EH (cell line): ENCODE measurements at places on chromosomes 1 and 21.

GRCh38 chr1:183872403-183872802 lies 67.5 kb downstream of the RGL1 start:
- DNase-seq, result peak; percentile 11

DNA sequence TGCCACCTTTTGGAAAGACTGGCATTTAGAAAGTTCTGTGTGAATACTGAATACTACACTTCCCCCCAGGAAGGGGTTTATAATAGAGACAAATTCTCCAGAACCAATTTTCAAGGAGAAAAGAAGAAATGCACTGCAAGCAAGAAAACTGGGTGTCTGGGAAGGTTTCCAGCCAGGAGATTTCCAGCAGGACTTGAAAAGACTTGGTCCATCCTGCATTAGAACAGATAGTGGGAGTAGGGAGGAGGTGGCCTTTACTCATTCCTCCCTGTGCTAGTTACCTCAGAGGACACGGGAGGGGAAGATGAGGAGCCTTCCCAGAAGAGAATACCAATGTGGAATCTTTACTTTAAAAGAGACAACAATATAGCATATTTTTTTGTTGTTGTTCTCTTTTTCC lies 52.4 kb downstream of the FAM78B start:
- DNase-seq, result no peak

DNA sequence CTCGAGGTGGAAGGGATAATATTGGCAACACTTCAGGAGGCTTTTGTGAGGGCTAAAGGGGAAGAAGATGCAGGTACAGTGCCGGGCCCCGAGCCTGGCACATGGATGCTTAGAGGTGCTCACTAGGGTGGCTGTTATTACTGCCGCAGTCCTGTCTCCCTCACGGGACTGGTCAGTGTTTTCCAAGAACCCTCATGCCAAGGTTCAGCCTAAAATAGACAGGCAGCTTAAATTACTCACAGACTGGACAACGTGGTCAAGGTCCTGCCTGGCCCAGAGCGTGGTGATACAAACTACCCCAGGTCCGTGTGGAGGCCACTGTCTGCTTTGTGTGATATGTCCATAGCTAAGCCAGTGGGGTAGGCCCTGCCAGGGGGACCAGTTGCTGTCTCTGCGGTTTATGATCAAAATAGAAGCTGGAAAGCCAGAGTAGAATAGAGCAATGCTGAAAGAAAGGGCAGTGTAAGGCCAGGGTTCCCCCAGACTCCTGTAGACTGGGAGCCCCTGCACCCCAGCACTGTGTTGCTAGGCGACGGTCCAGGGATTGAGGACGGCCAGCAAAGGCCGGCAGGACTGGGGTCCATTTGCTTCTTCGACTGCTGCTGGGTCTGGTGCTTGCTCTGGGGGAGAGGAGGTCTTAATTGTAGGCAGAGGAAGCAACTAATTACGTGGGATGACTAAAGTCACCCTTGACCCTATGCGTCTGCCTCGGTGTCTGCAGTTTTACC lies 36.1 kb downstream of the ELAPOR1 start:
- DNase-seq, result no peak

DNA sequence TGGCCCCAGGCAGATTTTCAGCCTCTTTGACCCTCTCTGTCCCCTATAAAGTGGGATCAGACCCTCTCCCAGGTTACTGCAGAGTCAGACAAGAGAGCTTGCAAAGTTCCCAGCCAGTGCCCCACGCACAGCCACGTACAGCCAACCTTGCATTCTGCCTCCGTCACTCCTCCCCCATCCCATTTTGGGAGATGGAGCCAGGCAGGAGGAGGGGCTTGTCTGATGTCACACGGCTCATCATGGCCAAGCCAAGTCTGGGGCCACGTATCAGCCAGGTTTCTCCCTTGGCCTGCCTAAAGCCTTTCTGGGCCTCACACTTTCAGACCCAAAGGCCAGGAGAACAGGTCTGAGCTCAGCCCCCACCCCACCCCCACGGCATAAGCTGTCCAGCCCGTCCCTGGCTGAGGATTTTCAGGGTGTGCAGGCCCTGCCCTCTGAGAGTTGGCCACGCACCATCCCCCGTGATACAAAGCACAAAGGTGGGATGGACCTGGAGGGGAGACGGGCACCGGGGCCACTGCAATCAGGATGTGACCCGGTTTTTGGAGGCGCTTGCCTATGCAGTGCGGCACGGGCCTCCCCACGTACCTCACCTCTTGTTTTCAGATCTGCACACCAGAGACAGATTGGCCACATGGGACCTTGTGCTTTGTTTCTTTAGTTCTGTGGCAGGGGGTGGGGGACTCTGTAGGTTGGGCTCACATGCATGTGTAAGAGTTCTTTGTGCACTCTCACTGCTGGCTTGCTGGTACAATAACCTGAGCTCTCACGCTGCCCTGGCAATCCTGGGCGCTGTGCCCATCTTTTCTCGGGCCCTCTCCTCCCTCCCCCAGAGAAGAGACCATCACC lies 47.6 kb downstream of the TRIM11 start:
- DNase-seq, result no peak

- DNase-seq, result no peak
These were observed 165.5 kb upstream of the DUSP10 start for GRCh38 chr1:221907166-221907932.

DNA sequence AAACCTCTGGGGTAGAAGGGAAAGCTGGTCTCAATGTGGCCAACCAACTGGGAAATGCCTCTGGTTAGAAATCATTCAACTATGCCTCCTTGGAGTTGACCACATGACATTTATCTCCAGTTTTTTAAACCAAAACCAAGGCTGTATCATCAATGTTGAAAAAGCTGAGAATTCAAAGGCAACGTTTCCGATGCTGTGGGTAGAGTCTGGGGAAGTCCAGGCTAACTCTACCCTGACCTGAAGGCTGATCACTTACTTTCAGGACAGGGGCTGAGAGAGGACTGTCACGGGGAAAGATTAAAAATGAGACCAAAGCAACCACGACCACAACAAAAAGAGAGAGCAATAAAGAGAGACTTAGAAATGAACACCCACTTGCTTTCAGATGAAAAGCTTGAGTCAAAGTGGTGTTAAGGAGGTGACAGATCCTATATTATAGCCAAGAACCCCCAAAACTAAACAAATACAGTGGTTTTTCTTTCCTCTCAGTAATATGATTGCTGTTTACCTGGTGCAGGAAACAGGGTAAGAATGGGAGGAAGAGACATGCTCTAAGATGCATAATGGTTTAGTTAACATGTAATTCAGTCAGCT lies 90.8 kb upstream of the TNFSF4 start:
- no peak for DNase-seq

DNA sequence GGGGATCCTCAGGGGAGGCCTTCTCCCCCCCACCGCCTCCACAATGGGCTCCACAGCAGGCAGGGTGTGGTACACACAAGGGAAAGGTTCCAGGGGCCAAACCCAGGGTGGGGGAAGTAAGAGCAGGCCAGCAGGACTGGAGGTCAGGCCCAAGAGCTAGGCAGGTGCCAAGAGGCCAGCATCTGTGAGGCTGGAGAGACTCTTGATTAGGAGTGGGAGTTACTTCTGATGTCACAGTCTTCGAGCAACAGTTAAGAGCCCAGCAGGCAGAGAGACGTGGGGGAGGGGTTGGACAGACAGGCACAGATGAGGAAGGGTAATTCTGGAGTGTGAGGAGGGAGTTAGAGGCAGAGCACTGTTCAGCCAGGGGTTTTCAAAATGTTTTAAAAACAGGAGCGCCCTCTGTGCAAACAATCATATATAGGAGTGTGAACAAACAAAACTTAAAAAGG lies 55.8 kb downstream of the SLC9A1 start:
- DNase-seq, result peak; percentile 75

DNA sequence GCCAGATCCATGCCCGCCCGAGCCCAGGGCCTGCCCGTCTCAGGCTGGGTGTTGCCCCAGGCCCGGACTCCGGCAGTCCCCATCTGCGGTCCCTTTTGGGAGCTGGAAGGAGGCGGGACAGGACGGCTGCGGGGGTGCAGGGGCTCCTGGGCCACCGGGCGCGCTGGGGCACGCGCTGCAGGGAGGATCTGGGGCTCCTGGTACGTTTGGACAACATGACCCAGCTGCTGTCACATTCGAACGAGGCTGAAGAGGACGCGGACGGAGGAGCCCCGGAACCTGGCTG lies 6.6 kb upstream of the CALML6 start:
- no peak for DNase-seq

DNA sequence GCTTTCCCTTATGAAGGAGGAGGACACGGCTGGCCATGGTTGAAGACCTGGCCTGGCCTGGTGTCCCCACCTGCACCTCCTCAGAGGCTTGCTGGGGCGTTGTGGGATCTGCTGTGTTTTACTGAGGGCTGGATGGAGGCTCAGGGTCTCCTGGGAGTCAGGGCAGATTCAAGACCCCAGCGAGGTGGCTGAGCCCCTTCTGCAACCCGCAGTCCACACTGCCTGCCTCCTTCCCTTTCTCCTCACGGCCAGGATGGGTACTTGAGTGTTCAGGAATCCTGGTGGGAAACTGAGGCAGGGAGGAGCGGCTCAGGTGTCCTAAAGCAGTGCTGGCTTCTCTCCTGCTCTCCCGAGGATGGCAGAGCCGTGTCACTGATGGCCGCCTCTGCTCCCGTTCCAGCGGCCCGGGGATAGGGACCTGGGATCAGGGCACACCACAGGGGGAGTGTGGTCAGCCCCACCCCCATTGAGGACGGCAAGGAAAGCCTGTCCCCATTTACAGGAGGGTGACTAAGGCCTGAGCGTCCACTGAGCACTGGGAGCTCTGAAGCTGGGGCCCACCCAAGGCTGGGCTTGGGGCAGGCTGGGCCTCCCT lies 47.5 kb downstream of the TRPM2 start:
- DNase-seq, result no peak

DNA sequence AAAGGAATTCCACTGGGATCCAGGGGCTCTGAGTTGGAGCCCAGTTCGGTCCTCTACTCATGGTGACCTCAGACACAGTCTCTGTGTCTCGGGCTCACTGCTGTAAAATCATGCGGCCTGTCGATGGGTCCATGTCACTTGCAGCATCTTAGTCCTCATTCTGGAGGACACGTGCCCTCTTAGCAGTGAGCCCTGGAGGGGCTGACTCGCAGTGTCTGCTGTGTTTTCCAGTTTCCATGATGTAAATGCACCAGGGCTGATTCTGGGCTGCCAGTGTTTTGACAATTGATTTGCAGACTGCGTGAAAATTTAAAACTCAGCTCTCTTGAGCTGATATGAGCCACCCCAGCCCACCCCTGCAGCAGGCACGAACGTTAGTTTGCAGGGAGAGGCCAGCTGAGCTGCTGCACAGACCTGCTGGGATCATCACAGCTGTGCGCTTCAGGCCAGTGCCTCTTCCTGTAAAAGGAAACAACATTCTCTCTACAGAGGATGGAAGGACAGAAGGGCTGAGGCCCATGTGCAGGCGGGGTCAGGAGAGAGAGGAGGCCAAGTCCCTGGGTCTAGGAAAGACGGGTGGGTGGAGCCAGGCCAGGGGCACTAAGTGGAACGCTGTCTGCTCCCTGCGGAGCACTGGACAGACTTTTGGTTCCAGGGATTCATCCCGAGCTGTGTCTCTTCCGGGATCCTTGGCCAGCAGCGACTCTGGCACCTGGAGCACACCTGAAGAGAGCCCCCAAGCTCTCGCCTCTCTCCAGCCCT lies 42.6 kb downstream of the RSPH1 start:
- no peak for DNase-seq

GRCh38 chr1:1629430-1630190 lies 2.4 kb upstream of the MMP23B start:
- DNase-seq, result no peak

DNA sequence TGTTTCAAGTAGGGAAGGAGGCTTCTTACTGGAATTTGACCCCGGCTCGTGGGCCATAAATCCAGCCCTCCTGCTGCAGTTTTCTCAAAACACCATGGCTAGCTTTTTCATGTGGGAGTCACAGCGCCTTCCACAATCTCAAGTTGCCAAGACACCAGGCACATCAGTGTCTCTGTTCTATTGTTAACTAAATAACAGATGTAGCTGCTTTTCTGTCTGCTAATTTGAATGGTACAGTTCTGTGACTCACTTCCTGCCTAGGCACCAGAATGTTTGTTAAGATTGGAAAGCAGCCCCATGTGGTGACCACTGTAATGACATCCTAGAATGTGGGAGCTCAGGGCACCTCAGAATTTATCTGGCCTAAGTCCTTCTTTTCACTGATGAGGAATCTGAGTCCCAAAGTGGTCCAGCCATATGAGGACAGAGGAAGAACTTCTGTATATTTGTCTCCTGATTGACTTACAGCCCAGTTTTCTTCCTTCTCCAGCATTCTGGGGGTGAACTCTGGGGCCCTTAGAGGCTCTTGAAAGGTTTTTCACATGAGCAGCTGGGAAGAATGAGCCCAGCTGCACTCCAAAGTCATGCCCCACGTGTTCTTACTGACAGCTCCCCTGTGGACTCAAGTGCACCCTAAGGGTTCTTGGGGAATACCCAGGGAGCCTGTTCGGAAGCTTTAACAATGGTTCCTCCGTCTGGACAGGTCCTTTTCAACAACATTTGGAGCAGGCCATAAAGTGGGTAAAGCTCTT lies 27.5 kb downstream of the TRIM45 start:
- DNase-seq, result peak; percentile 76

DNA sequence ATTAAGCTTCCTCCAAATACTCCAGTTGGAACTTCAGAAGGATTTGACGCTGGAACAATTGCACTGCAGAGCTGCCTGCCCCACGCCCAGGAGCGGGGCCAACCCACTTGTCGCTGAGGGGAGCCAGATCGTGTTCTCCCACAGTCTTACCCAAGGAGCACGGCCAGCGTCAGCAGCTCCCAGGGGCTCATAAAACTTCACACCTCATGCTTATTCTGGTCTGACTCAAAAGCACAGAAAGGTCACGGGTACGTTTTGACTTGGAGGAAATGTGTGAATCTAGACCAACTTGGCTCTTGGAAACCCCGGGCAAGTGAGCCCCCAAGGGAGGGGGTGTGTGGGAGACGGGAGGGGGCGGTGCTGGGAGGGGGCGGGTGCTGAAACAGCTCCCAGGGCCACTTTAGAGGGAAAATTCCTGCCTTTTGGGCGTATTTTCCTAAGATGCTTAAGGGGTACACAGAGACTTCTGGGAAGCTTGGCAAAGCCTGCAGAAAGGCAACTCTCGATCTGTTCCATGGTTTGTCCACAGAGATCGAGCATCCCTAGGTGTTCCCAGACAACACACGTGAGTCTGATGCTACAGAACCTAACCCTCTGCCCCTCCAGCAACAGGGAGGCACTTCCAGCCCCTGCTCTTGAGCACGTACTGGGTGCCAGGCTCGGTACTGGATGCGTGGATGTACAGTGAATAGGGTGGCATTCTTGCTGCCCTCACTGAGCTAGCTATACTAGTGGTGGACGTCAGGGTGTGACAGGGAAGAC lies 98.9 kb downstream of the DHRS3 start:
- DNase-seq, result peak; percentile 81

- DNase-seq, result no peak
These were observed 3.3 kb downstream of the TMEM51 start for GRCh38 chr1:15156807-15157380.
